ENCODE measurements at places on chromosomes 13 and 19.

GRCh38 chr13:70541451-70541850, 433.2 kb upstream of the KLHL1 start:
- no peak for DNase-seq

DNA sequence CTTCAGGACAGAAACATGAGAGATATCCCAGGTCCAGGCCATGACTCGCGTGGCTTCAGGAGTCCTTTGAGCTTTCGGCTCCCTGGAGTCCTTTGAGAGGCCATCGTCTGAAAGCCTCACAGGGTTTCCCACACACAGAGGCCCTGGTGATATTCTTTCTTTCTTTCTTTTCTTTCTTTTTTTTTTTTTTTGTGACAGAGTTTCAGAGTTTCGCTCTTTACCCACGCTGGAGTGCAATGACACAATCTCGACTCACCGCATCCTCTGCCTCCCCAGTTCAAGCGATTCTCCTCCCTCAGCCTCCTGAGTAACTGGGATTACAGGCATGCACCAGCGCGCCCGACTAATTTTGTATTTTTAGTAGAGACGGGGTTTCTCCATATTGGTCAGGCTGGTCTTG, 5.5 kb downstream of the SIN3B start:
- DNase-seq = no peak

GRCh38 chr19:8302357-8302691, 5.8 kb downstream of the CD320 start:
- DNase-seq = no peak

DNA sequence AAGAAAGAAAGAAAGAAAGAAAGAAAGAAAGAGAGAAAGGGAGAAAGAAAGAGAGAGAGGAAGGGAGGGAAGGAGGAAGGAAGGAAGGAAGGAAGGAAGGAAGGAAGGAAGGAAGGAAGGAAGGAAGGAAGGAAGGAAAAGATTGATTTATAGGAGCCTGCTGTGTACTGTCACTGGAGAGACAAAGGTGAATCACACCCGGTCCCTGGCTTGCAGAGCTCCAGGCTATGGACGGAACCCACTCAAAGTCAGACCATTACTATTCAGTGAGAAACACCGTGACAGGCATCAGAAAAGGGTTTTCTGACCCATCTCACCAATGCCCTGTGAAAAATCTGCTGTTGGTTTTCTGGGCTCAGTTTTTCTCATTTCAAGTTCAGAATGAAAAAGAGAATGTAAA, 7.3 kb upstream of the CEACAM6 start:
- DNase-seq = no peak

GRCh38 chr13:67100730-67101129, 129.4 kb downstream of the PCDH9 start:
- no peak for DNase-seq
